Subcutaneous adipose tissue (tissue), 4 donors: ENCODE measurements at places on chromosomes 13 and 19. TPM values are rescaled to one million over a fixed set of nuclear protein-coding genes. Genes with fewer than 3 reads are reported as not detected.

CDX2 gene
- not detected for total RNA-seq

ZNF544 gene
- total RNA-seq: 13.9 TPM

VSTM2B gene
- total RNA-seq: not detected

LILRA6 gene
- total RNA-seq: 8.4 TPM

ZNF844 gene
- 14.1 TPM for total RNA-seq

KLK2 gene
- total RNA-seq: not detected

ZNF154 gene
- total RNA-seq: 2.6 TPM

ANGPTL4 gene
- total RNA-seq: 227 TPM

R3HDM4 gene
- total RNA-seq: 28.6 TPM

ZNF723 gene
- not detected for total RNA-seq

ZNF548 gene
- 16.6 TPM for total RNA-seq

SIGLEC5 gene
- total RNA-seq: 1.3 TPM

ZNF57 gene
- 2.9 TPM for total RNA-seq

STOML3 gene
- not detected for total RNA-seq

HIPK4 gene
- not detected for total RNA-seq

GGN gene
- not detected for total RNA-seq

COL4A2 gene
- total RNA-seq: 975 TPM

N4BP2L1 gene
- 27.7 TPM for total RNA-seq

FCGBP gene
- total RNA-seq: 214 TPM

PSG3 gene
- not detected for total RNA-seq

ZNF229 gene
- total RNA-seq: 1.5 TPM

B3GNT8 gene
- 12.6 TPM for total RNA-seq

ZNF227 gene
- total RNA-seq: 18.3 TPM

FAM124A gene
- 8.1 TPM for total RNA-seq

MEDAG gene
- total RNA-seq: 83.8 TPM

PTOV1 gene
- 45.4 TPM for total RNA-seq

CBY2 gene
- not detected for total RNA-seq

OVOL3 gene
- total RNA-seq: not detected

COL4A1 gene
- total RNA-seq: 989 TPM

OR4F17 gene
- total RNA-seq: not detected
